ENCODE measurements at places on chromosomes 13 and 19.

GRCh38 chr19:6516018-6516658, 14.0 kb upstream of the TUBB4A start:
- peak; percentile 92 for DNase-seq

DNA sequence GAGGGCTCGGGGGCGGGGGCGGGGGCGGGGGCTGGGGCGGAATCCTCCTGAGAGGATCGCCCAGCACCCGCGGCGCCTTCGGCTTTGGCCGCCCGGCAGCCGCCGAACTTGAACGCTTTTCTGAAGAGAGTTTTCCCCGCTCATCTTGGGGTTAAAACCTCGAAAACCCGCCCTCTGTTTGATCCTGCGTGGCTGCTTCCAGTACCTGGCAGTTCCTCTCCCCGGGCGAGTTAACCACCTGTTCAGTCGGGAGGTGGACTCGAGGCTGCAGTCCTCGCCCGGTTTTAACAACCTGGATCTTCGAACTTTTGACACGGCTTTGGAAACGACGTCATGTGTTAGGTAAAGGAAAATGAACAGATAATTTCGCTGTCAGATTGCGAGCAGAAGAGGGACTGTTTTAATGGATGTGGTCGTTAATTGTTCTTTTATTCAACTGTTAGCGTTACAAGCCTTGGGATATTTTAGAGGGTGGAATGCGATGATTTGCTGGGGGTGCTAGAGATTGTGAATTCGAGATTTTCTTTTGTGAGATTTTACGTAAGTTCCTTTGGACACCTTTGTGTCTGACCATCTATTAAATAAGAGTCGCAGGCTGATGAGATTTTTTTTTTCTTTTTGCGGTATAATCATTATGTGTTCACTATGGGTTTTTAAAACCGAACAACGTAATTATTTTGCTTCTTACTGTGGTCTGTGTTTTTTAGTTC, 1.0 kb downstream of the FNDC3A start:
- DNase-seq: no peak

DNA sequence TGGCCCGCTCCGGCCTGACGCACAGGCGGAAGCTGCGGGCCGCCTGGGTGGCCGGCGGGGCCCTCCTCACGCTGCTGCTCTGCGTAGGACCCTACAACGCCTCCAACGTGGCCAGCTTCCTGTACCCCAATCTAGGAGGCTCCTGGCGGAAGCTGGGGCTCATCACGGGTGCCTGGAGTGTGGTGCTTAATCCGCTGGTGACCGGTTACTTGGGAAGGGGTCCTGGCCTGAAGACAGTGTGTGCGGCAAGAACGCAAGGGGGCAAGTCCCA, 4.4 kb downstream of the FFAR1 start:
- no peak for DNase-seq

GRCh38 chr19:49592486-49593232, 1.7 kb downstream of the PRR12 start:
- no peak for DNase-seq

GRCh38 chr19:34429553-34429952, 1.4 kb downstream of the UBA2 start:
- no peak for DNase-seq

DNA sequence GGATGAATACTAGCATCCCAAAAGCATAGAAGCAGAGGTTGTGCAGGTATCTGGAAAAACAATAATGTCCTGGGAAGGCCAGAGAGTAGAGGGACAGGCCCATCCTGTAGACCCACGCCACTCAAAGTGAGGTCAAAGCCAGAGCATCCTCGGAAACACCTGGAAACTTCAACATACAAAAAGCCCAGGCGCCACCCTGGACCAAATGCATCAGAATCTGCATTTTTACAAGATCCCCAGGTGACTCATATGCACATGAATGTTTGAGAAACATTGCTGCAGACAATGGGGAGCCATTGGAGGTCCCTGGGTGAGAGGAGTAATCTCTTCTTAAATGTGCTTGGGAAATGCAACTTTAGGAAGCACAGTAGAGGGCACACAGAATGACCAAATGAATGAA, 684.1 kb downstream of the DIAPH3 start:
- DNase-seq: no peak

DNA sequence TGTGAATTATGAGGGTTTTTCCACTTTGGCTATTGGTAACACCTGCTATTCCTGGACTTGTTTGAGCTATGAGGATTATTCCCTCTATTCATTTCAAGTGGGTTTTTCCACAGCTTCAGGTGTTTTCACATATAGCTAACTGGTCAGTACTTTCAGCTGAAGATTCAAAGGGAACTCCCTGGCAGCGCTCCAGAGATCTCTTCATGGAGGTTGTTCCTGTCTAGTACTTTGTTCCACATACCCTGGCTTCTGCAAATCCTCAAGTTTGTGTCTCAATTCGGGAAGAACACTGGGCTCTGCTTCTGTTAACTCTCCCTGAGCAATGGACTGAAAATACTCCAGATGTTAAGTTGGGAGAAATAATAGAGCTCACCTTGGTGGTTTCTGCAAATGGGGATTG, 5.6 kb upstream of the ZNF607 start:
- DNase-seq: no peak

GRCh38 chr13:108276060-108276459, 6.5 kb downstream of the TNFSF13B start:
- no peak for DNase-seq

GRCh38 chr19:52227980-52228379, 38.1 kb downstream of the PPP2R1A start:
- no peak for DNase-seq

- no peak for DNase-seq
These were observed 3.1 kb upstream of the CCDC70 start for GRCh38 chr13:51858433-51859247.
